ENCODE measurements at places on chromosomes 12 and 14.

DNA sequence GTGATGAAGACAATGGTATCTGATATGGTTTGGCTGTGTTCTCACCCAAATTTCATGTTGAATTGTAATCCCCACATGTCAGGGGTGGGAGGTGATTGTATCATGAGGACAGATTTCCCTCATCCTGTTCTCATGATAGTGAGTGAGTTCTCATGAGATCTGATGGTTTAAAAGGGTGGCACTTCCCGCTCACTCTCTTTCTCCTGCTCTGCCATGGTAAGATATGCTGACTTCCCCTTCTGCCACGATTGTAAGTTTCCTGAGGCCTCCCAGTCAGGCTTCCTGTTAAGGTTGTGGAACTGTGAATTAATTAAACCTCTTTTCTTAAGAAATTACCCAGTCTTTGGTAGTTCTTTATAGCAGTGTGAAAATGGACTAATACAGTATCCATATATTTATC is 25.6 kb upstream of the PTHLH start:
- DNase-seq, result no peak

DNA sequence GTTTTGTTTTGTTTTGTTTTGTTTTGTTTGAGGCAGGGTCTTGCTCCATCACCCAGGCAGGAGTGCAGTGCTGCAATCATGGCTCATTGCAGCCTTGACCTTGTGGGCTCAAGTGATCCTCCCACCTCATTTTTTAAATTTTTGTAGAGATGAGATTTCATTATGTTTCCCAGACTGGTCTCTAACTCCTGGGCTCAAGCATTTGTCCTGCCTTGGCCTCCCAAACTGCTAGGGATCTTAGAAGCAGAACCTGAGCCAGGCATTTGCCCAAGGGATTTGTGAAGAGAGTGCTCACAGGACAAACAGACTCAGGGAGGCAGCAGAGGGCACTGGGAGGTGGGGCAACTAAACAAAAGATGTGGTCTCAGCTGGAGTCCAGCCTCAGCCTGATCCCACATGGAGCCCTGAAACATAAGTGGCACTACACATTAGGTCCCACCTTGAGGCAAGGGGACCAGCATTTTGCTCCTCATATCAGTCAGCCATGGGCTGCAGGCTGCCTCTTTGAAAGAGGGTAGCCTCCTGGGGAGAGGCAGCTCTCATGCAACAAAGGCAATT is 86.2 kb upstream of the CMKLR1 start:
- DNase-seq, result no peak

DNA sequence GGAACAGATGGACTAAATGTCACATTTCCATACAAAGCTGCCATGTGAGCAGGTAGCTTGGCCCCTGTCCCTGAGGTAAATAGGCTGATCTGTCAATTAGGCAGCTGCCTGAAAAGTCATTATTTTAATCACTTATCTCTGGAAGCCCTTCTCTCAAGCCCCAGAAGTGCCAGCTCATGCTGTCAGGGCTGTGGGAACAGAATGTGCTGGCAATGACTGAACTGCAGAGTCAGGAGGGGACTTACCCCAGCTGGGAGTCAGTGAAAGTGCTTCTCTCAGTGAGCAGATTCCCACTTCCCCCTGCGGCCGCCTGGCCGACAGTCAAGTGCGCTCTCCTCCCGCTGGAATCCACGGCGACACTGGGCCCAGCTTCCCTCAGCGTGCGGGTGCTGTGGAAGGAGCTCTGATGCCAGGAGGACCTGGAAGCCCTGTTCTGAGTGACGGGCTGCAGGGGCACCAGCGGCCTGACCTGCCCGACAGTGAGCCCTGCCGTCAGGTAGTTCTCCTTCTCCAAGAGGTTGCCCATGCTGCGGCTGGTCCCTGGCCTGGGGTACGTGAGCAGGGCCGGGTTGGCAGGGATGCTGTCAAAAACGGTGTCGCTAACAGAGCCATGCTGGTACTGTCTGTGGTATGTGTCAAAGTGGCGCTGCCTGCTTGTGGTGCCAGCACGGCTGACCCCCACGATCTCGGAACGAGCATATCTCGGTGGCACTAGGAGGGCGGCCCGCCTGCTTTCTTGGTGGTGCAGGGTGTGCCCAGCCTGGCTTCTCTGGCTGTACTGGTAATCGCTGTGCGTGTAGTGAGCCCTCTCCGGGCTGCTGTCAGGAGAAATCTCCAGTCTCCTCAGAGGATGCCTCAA is 18.7 kb downstream of the PKP2 start:
- DNase-seq, result no peak

GRCh38 chr12:69726922-69727321 is 11.7 kb upstream of the RAB3IP start:
- DNase-seq, result no peak

GRCh38 chr14:101374373-101375338 is 186.6 kb upstream of the DIO3 start:
- no peak for DNase-seq

DNA sequence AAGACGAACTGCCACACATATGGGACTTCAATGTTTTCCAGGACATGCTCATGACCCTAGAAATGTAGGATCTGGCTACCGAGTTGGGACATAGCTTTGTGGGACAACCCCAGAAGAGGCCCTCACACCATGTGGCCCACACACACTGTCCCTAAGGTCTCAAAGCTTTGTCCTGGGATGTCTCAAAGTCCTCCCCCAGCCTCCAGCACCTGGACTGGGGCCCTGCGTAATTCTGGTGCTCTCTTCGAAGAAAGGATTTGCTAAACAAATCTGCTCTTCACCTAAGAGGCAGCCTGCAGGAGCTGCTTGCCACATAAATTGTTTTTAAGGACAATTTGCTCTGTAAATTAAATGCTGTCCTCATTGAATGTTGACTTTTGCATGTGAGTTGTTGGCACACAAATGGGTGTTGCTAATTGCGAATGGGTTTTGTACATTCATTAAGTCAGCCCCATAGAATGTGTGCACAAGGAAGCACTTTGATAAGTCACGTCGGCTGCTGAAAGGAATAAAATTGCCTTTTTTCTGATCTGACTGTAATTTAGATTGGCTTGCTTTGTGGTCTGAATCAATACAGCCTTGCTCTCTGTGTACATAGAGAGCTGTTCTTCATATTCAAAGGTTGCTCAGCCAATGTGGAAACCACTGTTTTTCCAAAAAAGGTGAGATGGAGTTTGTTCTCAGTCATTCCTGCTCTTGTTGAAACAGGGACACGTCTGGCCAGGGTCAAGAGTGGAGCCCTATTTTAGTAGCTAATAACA is 161.6 kb upstream of the PWP1 start:
- DNase-seq, result no peak

DNA sequence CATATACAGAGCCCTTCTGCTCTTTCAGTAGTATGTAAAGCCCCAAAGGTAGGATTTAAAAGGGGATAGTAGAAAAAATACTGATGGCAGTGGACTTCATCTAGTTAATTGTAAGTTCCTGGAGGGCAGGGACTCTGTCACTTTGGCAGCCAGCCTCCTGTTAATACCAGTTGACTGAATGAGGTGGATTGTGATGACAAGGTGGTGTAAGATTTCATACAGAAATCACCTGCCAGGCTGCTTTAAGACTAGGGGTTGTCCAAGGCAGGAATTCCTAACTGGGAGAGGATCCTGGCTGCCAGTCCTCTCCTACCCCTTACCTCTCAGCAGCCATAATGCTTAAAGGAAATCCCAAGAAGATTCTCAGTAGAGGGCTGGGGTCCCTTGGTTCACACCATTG is 7.3 kb downstream of the DYRK2 start:
- DNase-seq, result no peak

- no peak for DNase-seq
Observed at GRCh38 chr14:52025310-52025709, 36.0 kb downstream of the RTRAF start.

GRCh38 chr12:108548954-108549521 is 11.9 kb downstream of the SART3 start:
- DNase-seq, result no peak

DNA sequence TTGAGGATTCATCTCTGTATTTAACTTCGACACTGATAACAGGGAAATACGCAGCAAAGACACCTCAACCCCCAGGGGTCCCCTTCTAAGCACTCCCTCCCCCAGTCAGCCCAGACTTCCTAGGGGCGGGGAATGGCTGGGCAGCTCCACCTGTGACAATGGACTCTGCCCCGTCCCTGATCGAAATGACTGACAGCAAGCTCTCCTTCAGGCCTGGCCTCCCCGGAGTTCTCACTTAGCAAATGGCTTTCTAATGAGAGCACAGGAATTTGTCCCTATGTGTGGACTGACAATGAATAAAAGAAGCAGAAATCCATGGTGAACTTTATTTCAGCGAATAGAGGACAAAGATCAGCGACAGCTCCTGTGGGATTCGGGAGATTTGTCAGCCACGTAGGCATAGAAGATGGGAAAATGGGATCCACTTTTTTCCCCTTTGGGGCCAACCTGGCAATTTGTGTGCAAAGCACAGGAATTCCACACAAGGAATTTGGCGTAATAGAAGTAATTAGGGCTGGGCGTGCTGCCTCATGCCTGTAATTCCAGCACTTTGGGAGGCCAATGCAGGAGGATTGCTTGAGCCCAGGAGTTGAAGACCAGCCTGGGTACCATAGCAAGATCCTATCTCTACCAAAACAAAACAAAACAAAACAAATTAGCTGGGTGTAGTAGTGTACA is 63.8 kb downstream of the TNFAIP2 start:
- no peak for DNase-seq

- no peak for DNase-seq
Observed at GRCh38 chr12:75172611-75173010, 37.0 kb downstream of the KCNC2 start.

- DNase-seq, result no peak
Observed at GRCh38 chr12:128078301-128078971, 188.5 kb upstream of the TMEM132C start.

DNA sequence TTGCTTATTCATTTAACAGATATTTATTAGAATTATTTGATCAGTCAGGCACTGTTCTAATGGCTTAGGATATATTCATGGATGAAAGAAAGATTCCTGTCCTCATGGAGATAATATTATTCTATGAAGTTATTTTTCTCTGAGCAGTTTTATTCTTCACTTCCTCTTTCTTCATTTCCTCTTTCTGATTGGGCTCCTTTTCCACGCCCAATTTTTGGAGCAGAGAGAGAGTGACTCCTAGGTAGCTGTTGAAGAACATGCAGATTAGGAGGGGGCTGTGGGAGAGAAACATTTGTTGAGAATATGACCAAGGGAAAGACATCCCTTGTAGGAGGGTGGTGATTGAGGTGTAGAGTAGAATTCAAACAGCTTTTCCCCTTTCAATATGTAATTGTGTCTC is 6.0 kb upstream of the YARS2 start:
- DNase-seq, result no peak

GRCh38 chr12:114938487-114939210 is 254.7 kb upstream of the TBX3 start:
- DNase-seq, result no peak

DNA sequence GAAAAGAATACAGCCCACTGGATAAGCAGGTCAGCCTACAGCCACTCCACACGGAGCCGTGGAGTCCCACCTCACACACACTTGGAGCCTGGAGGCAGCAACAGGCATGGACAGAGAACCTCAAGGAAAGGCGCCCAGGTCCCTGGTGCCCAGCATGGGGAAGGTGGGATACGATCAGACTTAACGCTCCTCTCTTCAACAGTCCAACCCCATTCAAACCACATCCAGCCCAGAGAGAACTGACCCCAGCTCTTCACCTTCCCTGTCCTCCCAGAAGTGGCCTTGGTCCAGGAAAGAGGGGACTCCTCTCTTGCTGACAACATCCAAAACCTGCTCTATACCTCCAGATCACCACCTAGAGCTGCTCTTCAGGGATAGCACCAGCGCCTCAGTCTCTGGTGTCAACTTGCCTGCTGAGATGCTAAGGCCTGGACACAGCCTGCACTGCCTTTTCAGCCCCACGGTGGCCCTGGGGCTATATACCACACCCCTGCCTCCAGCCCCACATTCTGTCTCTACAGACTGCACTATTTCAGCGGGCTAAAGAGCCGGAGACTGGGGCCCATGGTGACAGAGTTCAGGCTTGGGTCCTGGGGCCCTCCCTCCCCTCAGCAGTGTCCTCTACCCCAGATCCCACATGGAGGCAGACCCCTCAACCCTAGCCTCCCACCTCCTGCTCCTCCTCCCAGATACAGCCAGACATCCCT is 7.0 kb downstream of the ADCY6 start:
- no peak for DNase-seq

GRCh38 chr12:116433249-116433648 is 125.9 kb upstream of the MAP1LC3B2 start:
- no peak for DNase-seq

DNA sequence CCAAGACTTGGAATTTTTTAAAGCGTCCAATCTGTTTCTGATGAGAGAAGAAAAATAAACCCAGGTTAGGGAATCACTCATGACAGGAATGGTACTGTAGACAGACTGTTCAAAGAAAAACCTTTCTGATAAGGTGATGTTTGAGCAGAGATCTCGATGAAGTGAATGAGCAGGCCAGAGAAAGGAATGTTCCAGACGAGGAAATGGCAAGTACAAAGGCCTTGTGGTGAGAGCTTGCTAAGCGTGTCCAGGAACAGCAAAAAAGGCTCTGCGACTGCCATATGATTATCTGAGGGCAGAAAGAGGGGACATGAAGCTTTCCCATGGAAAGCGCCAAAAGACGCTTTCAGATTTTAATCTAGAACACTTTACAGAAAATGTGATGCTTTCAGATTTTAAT is 458.4 kb upstream of the SOX5 start:
- DNase-seq, result no peak

DNA sequence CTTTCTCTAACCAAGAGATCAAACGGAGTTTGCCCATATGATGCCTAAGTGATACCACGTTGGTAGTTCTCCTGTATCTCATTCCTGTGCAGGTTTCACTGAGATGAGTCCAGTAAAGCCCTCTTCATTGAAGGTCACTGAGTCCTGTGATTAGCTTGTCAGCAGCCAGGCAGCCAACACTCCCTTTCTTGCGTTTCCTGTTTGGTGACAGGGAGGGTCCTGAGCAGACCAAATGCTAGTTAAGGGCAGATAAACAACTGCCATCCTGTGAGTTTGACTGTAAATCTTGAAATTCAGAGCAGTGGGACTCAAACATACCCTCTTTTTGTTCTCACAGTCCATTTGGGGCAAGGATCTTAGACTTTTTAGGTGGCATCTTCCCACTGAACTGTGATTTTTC is 39.4 kb downstream of the ZNF641 start:
- no peak for DNase-seq

DNA sequence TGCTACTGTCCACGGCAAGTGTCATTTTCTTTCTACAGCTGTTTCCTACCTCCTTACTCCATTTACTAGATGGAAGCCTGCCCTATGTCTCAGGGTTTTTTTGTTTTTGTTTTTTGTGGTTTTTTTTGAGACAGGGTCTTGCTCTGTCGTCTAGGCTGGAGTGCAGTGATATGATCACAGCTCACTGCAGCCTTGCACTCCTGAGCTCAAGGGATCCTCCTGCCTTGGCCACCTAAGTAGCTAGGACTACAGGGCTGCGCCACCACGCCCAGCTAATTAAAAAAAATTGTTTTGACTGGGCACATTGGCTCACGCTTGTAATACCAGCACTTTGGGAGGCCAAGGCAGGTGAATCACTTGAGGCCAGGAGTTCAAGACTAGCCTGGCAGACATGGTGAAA is 14.7 kb downstream of the TUBA1A start:
- no peak for DNase-seq
